ENCODE measurements at places on chromosomes 1 and 21.

GRCh38 chr21:34912022-34912945, 136.8 kb downstream of the RUNX1 start:
- no peak for DNase-seq

GRCh38 chr1:67818725-67819301, 14.5 kb downstream of the GNG12 start:
- no peak for DNase-seq

- DNase-seq = peak; percentile 63
Measured at GRCh38 chr1:156608036-156608674, 6.9 kb upstream of the GPATCH4 start.

DNA sequence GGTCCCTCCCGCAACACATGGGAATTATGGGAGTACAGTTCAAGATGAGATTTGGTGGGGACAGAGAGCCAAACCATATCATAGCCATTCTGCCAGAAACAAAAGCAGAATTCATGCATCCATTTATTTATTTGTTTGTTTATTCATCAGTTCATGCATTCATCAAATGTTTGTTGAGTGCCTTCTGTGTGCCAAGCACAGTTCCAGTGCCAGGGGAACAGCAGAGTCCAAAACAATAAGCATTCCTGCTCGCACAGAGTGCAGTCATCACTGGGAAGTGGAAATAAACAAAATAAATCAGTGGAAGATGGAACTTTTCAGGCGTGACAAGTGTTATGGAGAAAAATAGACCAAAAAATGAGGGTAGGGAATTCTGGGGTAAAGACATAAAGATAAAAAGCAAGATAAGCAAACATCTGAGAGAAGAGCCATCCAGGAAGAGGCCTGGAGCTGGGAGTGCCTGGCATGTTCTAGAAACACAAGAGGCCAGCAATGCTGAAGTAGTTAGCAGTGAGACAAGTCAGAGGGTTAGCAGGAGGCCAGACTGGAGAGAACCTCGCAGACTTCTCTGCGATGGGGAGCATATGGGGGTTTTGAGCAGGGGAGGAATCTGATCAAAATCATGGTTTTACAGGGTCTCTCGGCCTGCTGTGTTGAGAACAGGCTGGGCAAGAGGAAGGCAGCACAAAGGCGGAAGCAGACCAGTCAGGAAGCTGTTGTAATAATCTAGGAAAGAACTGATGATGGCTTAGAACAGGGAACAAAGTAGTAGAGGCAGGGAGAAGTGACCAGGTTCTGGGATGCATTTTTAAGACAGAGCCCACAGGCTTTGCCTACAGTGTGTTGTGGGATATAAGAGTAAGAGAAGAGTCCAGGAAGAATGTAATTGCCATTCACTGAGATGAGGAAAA, 113.2 kb downstream of the GLUL start:
- no peak for DNase-seq

DNA sequence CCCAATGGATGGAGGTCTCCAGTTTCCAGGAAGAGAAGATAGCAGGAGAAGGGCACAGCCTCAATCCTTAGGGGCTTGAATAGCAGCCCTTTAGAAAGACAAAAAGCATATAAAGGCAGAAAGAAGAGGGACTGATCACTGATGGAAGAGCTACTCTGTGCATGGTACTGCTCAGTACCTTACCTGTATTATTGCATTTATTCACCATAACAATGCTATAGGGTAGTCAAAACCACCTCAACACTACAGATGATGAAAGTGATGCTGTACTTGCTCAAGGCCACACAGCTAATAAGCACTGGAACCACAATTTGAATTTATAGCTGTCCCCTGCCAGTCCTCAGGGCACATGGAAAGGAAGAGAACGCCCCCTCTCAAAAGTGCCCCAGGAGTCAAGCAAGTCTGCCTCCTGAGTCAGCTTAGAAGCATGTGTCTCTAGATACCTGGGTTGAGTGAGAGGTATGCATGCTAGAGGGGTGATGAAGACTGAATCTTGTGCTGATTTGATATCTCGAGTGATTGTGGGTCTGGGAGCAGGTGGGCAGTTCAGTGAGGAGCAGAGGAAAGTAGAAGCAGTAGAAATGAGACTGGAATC, 13.6 kb downstream of the DDAH1 start:
- DNase-seq = no peak

DNA sequence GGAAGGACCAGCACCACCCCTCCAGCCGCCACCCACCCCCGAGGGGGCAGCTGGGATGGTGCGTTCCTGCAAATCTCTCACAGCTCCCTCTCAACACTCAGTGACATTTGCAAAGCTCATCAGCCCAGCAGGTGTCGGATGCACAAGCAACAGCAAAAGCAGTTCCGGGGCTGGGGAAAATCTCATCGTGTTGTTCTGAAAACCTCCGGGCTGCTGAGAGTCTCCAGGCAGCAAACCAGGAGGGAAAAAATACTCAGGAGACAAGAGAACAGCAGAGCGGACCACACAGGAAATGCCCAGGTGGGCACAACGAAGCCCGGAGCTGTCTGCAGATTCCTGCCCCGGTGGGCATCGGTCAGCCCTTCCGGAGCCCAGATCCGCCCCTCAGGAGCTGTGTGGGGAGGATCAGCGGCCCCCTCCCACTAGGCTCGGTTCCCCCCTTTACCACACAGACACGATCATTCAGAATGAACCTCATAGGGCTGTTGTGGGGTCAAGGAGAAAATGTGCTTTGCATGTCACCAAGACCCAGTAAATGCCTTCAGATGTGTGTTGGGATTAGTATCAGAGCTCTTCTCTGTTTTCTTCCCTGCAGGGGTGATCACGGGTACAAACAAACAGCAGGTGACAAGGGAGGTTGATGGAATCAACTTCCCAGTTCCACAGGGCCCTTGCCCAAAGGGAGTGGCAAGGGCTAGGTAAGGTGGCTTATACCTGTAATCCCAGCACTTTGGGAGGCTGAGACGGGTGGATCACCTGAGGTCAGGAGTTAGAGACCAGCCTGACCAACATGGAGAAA, 127.0 kb upstream of the TIAM1 start:
- no peak for DNase-seq

GRCh38 chr1:56806804-56807203, 12.4 kb downstream of the FYB2 start:
- DNase-seq = no peak

DNA sequence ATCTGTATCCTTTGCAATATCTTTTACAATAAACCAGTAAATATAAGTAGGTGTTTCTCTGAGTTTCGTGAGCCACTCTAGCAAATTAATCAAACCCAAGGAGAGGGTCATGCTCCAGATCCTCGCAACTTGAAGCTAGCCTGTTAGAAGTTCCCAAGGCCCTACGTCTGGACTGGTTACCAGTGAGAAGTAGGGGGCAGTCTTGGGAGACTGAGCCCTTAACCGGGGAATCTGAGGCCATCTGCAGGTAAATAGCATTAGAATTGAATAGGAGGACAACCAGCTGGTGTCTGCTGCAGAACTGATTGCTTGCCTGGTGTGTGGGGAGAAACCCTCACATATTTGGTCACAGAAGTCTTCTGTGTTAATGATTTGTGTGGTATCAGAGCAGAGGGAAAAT, 190.5 kb downstream of the RYR2 start:
- DNase-seq = no peak

DNA sequence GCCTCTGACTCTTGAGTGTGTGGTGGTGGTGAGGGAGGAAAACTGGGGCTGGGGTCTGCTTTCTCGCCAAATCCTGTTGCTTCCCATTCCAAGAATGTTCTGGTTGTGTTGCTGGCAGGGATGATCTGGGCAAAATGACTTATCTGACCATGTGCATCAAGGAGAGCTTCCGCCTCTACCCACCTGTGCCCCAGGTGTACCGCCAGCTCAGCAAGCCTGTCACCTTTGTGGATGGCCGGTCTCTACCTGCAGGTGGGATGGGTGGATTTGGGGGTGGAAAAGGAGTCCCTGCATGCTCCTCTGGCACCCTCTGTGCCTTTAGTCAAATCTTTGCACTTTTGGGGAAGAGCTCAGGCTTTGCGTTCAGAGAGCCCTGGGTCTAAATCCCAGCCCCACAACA, 18.1 kb downstream of the CYP4B1 start:
- no peak for DNase-seq

DNA sequence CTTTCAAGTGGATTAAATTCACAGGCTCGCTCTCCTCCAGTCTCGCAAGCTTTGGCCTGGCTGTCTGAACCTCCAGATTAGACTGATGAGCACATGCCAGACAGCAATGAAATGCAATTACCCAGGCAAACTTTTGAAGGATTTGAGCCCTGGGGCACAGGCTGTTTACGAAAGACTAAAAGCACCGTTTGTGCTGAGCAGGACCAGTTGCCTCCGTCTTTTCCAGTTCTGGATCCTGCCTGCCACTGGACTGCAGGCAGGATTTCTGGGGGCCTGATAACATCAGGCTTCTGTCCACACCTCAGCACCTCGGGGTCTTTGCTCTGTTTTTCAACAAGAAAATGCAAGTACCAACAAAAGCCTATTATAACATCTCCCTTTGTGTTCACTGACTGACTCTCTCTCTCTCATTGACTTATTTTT, 145.7 kb downstream of the CLIC6 start:
- DNase-seq = no peak

- no peak for DNase-seq
Measured at GRCh38 chr1:202812176-202813026, 1.6 kb downstream of the PCAT6 start.

DNA sequence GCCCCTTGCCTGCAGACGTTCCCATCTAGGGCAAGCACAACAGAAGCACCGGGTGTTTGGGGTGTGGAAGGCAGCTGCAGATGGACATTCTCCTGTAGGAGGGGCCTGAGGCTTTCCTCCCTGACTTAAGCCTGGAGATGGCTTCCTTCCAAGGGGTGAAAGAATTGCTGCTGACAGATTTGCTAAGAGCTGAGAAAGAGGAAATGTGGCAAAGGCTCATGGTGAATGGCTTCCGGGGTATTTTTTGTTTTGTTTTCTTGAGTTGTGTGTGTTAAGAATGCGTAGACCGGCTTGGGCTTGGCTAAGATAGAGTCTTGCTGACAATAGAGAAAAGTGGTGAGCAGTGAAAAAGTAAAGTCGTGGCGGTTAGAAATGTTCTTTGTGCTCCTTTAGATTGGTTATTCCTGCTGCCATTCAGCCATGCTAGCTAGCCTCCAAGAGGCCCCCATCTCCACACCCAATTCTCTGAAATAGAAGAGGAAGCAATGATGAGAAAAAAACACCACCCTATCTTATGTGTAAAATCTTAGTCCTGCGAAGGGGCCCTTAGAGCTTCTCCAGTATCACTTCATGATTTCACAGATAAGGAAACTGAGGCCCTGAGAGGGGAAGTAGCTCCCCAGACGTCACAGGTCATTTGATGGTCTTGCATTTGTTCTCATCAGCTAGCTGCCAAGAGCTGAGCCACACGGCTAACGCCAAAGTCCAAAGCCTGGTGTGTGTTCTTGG, 36.9 kb downstream of the EIF2D start:
- no peak for DNase-seq

GRCh38 chr1:151953409-151954094, 40.1 kb downstream of the S100A10 start:
- no peak for DNase-seq

GRCh38 chr1:109762039-109762585, 1.6 kb downstream of the EPS8L3 start:
- no peak for DNase-seq

GRCh38 chr1:68907491-68907890, 410.6 kb upstream of the DEPDC1 start:
- DNase-seq = no peak

- DNase-seq = no peak
Measured at GRCh38 chr1:154741741-154742495, 128.2 kb downstream of the KCNN3 start.

GRCh38 chr1:54230507-54231339, 30.8 kb downstream of the MRPL37 start:
- no peak for DNase-seq

DNA sequence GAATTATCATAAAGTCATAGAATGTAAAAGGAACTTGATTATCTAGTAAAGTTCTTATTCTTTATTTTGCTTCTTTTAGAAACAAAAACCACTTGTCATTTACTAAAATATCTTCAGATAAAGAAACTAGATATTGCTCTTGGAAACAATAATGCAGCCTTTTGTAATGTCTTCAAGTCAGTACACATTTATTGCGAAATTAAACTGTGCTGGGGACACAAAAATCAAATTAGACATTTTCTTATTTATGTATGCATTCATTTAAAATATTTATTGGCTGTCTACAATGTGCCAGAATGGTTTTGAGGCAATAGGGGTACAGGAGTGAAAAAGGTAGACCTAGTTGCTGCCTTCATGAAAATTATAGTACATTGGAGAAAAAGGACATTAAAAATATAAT, 201.1 kb downstream of the GRIK1 start:
- DNase-seq = no peak

Data from NCI-H2029 treated with DMSO at 0.1 percent for 48 hours (cell line).